ENCODE measurements at places on chromosomes 2 and 18. TPM values are rescaled to one million over a fixed set of nuclear protein-coding genes. Genes with fewer than 3 reads are reported as not detected.

PFN4 gene
- total RNA-seq: not detected

GRCh38 chr2:76759634-76760366 lies 762.4 kb downstream of the LRRTM4 start:
- H3K27ac ChIP-seq: no peak overlapping the region
- no peak for DNase-seq
- H3K4me1 ChIP-seq: peaks cover 39% of the 10 kb centered on the region
- no peak overlapping the region for H3K4me3 ChIP-seq

RSAD2 gene
- not detected for total RNA-seq

- H3K4me3 ChIP-seq: no peak overlapping the region
- peaks cover 6% of the 10 kb centered on the region for H3K27me3 ChIP-seq
- peaks cover 14% of the 10 kb centered on the region for H3K36me3 ChIP-seq
- H3K27ac ChIP-seq: no peak overlapping the region
- no peak for DNase-seq
Observed at GRCh38 chr18:46583711-46584110, 73.3 kb downstream of the LOXHD1 start.

ACTG2 gene
- total RNA-seq: 2.7 TPM

DNA sequence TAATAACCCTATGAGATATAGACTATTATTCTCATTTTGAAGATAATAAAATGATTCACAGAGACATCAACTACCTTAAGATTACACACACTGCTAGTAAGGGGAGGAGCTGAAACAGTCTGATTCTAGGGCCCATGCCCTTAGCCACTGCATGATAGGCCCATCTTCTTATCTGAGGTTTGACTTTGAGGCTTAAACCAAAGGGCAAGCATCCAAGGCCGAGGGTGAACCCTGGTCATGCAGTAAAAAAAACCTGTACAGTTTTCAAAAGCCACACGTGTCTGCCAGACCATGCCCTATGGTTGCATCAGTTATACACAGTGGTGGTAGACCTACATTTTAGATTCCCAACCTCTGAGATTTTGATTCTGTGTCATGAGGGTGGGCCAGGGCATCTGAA lies 44.8 kb downstream of the POLE4 start:
- H3K36me3 ChIP-seq: peaks cover 6% of the 10 kb centered on the region
- no peaks in the 10 kb centered on the region for H3K27me3 ChIP-seq
- H3K4me3 ChIP-seq: no peak overlapping the region
- no peak overlapping the region for H3K27ac ChIP-seq

DNA sequence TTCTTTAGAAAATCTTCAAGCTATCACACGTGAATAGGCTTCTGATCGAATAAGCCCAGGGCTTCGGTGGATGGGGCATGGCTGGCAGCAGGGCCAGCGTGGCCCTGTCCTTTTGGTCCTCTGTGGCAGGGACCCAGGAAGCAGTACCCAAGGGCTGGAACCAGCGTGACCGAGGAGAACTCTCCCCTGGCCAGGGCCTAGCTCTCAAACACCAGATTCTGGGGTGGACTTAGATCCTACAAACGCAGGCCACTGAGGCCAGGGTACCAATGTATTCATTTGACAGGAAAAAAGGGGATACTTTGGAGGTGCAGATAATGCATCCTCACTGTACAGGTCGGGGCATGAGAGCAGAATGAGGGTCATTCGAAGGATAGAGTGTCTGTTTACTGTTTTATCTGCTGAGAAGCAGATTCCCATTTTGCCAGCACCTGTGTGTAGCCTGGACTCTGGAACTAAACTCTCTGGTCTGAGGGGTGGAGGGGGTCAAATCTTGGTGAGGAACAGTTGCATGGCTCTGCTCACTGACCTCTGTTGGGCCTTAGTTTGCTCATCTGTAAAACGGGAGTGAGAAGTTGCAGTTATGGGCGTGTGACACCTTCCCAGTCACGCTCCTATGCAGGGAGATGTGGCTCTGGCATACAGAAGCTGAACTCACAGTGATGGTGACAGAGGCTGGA lies 51.4 kb downstream of the SH3BP4 start:
- peak overlapping the region; percentile 64 for H3K27ac ChIP-seq
- no peak for DNase-seq
- peaks cover 76% of the 10 kb centered on the region for H3K4me1 ChIP-seq
- peaks cover 15% of the 10 kb centered on the region for H3K36me3 ChIP-seq

GRCh38 chr2:119837350-119837749 lies 77.6 kb downstream of the PTPN4 start:
- peaks cover 29% of the 10 kb centered on the region for H3K4me1 ChIP-seq
- H3K4me3 ChIP-seq: no peak overlapping the region
- peaks cover 11% of the 10 kb centered on the region for H3K36me3 ChIP-seq
- no peak for DNase-seq
